ENCODE measurements at places on chromosomes 11 and 22.

GRCh38 chr11:95720195-95720594 lies 69.4 kb downstream of the FAM76B start:
- no peak for ATAC-seq

DNA sequence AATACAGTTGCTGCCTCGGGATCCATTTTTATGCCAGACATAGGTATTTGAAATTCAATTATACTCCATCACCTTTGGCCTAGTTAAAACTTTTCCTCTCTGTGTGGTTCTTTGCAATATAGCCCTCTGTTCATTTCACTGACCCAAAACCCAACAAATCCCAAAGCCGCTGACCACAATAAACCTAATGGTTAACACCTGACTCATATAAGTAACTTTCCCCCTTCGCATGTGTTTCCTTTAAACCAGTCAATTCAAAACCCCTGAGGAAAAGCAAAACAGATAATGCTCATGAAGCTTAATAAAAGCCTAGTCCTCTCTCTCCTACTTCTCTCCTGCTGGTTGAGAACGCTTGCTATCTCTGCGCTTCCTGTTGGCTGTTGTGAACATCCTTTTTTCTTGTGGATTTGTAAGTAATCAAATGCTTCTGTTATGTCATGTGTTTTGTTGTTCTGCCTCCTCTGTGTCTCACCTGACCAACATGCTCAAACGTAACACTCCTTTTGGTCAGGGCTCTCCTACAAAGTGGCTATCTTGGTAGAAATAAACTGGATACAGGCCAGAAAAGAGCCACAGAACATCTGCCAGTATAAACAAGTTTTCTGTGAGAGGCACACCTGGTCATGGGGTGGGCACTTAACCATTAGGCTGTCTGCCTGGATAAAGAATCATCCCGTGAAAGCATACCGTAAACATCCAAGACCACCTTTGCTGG lies 652.6 kb downstream of the METTL15 start:
- no peak for ATAC-seq

- no peak for ATAC-seq
These were observed 12.3 kb upstream of the TSKU start for GRCh38 chr11:76770642-76771445.

DNA sequence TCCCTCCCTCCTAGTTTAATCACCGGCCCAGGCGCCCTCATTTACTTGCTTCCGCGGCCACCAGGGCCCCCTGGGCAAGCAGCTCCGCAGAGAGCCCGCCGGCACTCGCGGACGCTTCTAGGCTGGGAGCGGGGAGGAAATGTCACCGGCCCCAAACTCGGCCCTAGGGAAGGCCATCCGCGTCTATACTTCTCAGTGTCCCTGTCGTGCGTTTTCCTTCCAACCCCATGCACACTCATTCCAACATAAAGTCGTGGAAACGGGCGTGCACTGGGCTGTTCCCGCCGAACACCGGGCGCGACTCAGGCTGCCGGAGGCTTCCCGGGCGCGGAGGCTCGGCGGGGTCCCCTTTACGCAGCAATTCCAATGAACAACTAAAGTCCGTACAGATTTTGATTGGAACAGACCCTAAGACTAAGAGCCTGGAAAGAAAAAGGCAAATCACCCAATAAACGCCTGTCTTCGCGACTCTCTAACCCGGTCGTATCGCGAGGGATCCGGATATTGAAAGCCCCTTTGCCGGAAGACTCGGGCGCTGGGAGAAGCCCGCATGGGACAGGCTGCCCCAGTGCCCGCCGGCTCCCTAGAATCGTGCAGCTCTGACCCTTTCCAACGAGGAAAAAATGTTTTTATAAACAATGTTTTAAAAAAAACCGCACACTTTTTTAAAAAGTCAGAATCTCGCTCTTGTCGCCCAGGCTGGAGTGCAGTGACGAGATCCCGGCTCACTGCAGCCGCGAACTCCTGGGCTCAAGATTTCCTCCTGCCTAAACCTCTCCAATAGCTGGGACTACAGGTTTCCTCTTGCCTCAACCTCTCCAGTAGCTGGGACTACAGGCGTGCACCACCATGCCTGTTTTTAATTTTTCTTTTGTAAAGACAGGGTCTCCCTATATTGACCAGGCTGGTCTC lies 1.3 kb upstream of the BARX2 start:
- ATAC-seq = no peak

DNA sequence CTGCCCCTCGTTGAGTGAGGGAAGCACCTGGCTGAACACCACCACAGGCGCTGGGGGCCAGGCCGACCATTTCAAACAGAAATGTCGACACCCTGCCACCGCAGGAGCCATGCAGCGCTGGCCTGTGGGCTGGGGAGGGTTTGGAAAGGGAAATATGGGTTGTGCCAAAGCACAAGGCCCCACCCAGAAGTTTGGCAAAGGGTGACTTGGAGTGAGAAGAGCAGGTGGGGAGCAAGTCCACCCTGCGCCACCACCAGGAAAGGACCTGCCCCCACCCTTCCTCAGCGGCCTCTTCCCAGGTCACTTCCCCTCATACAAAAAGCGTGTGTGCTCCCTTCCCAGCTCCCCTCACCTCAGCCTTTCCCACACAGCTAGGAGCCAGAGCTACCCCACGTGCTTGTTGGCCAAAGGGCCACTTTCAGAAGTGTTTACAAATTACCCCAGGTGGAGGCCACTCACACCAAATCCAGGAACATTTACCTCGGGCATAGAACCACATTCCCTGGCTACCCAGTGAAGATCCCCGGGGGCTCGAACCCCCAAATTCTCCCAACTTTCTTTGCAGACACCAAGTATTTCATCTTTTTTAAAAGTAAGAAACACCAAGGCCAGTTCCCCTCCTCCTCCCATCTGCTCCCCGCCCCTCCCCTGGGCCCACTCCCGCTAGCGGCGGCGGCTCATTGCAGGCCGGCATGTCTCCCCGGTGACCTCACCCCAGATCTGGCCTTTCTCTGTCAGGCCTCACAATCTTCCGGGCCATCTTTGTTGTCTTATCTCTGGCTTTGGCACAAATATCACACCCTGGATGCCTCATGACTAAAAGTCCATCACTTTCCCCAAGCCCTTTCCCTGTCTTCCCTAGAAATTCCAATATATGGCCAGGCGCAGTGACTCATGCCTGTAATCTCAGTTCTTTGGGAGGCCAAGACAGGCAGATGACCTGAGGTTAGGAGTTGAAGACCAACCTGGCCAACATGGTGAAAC lies 20.5 kb upstream of the SCGB1A1 start:
- no peak for ATAC-seq

- no peak for ATAC-seq
These were observed 18.2 kb upstream of the SYT13 start for GRCh38 chr11:45304111-45304991.

DNA sequence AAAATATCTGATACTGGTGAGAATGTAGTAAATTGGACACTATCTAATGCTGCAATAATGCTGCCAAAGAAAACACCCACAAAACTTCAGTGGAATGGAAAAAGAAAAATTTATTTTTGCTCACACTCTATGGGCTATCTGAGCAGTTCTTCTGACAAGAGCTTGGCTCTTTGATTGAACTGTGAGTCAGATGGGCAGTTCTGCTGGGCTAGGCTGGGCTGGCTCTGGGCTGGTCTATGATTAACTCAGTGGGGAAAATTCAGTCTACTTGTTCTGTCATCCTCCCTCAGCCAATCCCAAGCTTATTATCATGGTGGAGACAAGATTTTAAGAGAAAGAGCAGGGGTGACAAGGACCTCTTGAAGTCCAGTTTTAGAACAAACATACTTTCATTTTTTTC lies 1404.8 kb downstream of the LRRC4C start:
- no peak for ATAC-seq

GRCh38 chr22:44360668-44361381 lies 48.1 kb upstream of the SHISAL1 start:
- ATAC-seq = peak; percentile 22

GRCh38 chr22:19069451-19069850 lies 52.8 kb downstream of the DGCR2 start:
- ATAC-seq = no peak

- no peak for ATAC-seq
These were observed 153.9 kb downstream of the TEAD1 start for GRCh38 chr11:12827929-12828812.

Measured in stimulated activated memory B cell treated with anti-CD40 and anti-IgM and Interleukin-4, amounts not matched to agents 10 μg/mL and 1 μg/mL and 100 μg/mL, for 72 hours (primary cell).